ENCODE measurements at places on chromosomes 5 and 9. TPM values are rescaled to one million over a fixed set of nuclear protein-coding genes. Genes with fewer than 3 reads are reported as not detected.

DNA sequence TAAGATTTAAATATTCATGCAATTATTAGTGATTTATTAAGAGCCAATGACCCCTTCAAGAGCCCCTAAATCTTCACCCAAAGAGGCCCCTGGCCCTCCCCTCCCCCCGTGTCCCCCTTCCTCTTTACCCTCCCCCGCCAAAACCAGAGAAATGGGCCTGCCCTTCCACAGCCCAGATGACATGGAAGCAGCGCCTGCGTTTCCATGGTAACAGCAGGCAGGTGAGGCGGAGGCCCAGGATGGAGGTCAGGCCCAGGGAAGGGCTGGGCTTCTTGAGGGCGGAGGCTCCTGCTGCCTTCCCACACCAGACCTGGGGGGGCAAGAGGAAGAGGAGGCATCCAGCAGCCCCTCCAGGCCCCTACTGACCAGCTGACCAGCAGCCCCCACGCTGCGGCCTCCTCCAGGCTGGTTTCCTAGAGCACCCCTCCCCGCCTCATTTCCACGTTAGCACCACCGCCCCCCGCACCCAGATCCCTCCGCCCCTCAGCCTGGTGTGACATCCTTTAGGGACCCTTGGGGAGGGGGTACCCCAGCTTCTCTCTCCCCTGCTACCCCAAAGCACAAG lies 37.4 kb downstream of the UNC5A start:
- no peaks in the 10 kb centered on the region for H3K4me1 ChIP-seq
- H3K27me3 ChIP-seq, result no peaks in the 10 kb centered on the region
- no peak for DNase-seq
- H3K36me3 ChIP-seq, result no peaks in the 10 kb centered on the region

GRCh38 chr5:42951293-42951840 lies 88.8 kb downstream of the ANXA2R start:
- no peaks in the 10 kb centered on the region for H3K4me1 ChIP-seq
- H3K27me3 ChIP-seq, result no peaks in the 10 kb centered on the region
- peak overlapping the region; percentile 95 for H3K27ac ChIP-seq
- no peak for DNase-seq
- H3K36me3 ChIP-seq, result no peaks in the 10 kb centered on the region
- H3K4me3 ChIP-seq, result peak overlapping the region; percentile 64

PDE8B gene
- total RNA-seq, result 57.1 TPM

ZDHHC12 gene
- 15.7 TPM for total RNA-seq
